Esophagus mucosa (tissue), 1 donor: ENCODE measurements at places on chromosomes 16 and 17.

- peak; percentile 45 for ATAC-seq
Measured at GRCh38 chr17:36761203-36761950, 160.0 kb downstream of the MRM1 start.

GRCh38 chr17:32123782-32124181 is 18.5 kb upstream of the RHOT1 start:
- ATAC-seq = no peak

DNA sequence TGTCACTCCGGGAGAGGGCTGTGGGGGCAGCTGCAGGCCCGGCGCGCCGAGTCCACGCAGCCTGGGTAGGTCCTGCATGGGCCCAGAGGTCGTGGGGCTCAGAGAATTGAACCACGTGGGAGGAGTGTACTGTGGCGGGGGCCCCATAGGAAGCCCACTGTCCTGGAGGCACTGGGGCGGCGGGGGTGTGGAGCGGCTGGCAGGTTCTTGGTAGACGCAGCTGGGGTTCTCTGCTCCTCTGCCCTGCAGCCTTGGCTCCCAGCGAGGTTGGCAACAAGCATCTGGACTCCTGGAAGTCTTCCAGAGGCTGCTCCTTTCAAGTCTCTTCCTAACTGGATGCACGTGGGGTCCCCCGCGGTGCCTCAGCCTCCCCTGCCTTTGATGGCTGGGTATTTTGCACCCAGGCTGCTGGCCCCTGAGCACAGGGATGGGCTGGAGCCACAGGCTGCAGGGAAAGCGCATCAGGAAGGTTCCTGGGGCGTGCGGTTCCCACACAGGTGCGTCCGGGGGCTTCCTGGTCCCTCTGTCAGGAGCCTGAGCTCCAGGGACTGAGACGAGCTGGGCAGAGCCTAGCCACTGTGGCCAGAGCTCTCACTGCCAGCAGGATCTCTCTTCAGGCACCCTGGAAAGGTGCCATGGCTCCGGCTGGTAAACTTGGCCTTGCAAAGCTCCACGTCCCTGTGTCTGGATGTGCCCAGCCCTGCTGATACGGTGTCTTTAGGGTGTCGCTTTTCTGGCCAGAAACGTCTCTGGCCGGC is 9.3 kb downstream of the KCTD5 start:
- ATAC-seq = no peak

GRCh38 chr17:62611292-62611691 is 16.2 kb upstream of the MRC2 start:
- no peak for ATAC-seq

GRCh38 chr17:80822700-80823410 is 168.8 kb upstream of the CHMP6 start:
- no peak for ATAC-seq

DNA sequence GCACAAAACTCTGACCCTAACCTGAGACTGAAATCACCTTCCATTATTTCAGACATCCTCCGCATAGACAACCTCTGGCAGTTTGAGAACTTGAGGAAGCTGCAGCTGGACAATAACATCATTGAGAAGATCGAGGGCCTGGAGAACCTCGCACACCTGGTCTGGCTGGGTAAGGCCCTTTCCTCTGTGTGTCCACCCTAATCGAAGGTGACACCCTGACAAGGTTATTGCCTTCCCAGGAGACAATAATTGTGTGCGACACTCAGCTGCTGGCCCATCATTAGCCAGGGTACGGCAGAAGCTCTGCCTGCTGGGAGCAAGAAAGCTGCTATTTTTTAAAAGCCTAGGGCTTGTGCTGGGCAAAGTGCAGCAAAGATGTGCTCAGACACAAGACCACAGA is 11.1 kb downstream of the DRC3 start:
- no peak for ATAC-seq

GRCh38 chr17:72440961-72441360 is 320.1 kb downstream of the SOX9 start:
- no peak for ATAC-seq

DNA sequence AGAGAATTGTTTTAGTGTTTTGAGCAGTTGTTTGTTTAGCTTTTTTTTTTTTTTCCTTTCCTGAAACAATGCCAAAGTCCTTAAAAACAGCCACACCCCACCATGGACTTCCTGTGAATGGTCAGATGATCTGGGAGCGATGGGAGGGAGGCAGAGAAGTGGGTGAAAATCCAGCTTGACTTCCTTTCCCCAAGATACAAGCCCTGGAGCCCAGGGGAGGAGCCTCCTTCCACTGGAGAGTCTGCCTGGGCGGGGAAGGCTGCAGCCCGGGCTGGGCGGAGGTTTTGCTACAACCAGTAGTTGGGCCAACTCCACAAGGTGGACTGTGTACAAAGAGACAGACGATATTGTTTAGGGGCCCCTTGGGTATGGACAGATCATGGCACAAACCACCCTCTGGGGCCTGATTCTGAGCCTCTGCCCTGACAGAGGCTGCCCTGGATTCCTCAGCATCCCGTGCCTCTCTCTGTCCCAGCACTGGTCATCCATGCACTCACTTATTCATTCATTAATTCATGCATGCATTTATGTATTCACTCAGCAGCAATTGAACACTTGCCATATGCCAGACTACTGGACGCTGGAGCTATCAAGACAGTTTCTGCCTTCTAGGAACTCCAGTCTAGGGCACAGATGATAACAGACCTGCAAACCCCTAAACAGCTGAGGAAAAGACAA is 29.8 kb downstream of the WSB1 start:
- peak; percentile 69 for ATAC-seq

DNA sequence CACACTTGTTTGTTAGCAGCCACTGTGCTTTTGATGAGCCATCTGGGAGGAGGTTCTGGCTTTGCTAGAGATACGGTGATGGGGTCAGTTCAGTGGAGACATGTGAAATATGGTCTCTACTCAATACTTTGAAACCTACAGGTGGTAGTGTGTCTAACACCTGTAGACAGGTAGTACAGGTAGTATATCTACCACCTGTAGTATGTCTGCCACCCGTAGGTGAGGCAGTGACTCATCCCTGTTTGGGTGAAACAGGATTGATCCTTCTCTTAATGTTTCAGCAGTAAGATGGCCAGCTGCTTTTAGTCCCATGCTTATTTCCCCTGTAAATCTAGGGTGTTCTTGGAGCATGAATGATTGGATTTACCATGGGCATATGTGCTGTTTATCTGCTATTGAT is 240.8 kb downstream of the SNX29 start:
- ATAC-seq = peak; percentile 84

DNA sequence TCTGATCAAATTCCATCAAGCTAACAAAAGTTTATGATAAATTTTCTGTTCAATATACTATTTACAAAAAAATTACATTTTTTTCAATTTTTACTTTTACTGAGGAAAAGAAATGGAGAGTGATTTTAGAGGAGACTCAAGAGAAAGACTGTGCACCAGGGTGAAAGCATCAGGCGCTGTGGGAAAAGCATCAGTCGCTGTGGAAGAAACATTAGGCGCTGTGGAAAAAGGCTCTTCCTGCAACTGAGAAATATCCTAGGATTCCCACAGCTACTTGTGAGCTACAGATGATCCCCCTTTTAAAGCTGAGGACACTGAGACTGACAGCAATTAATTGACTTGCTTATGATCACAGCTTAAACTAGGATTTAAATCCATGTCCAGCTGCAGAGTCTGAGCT is 4.9 kb downstream of the ANKFY1 start:
- ATAC-seq = no peak

- ATAC-seq = no peak
Measured at GRCh38 chr17:34582185-34582900, 3.0 kb downstream of the TMEM132E start.

DNA sequence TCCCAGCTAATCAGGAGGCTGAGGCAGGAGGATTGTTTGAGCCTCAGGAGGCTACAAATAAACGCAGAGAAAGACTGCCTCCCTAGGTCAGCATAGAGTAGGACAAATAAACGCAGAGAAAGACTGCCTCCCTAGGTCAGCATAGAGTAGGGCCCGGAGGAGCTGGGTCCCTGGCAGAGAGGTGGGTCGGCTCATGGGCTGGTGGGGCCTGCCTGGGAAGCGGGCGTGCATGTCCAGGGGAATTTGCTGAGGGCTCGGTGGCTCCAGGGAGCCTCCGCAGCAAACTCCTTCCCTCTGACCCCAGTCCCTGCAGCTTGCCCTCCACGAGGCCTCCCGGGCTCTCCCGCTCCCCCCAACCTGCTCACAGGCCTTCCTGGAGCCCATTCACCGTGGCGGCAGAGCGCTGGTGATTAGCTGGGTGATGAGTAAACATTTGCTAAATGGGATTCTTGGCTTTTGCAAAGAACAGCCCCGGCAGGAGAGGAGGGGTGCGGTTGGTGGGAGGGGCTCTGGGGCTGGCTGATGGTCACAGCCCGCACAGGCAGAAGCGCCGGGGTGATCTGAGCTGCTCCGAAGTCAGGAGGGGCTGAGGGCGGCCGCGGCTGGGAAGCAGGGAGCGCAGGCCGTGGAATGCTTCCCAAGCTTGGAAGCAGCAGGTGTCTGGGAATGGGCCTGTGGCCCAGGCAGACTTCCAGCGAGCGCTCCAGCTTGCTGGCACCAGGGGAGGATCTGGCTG is 93.1 kb downstream of the RTN4RL1 start:
- ATAC-seq = peak; percentile 54

- ATAC-seq = peak; percentile 44
Measured at GRCh38 chr17:49180303-49180702, 30.1 kb downstream of the GNGT2 start.

GRCh38 chr16:55576384-55576783 is 9.9 kb downstream of the CAPNS2 start:
- ATAC-seq = no peak

DNA sequence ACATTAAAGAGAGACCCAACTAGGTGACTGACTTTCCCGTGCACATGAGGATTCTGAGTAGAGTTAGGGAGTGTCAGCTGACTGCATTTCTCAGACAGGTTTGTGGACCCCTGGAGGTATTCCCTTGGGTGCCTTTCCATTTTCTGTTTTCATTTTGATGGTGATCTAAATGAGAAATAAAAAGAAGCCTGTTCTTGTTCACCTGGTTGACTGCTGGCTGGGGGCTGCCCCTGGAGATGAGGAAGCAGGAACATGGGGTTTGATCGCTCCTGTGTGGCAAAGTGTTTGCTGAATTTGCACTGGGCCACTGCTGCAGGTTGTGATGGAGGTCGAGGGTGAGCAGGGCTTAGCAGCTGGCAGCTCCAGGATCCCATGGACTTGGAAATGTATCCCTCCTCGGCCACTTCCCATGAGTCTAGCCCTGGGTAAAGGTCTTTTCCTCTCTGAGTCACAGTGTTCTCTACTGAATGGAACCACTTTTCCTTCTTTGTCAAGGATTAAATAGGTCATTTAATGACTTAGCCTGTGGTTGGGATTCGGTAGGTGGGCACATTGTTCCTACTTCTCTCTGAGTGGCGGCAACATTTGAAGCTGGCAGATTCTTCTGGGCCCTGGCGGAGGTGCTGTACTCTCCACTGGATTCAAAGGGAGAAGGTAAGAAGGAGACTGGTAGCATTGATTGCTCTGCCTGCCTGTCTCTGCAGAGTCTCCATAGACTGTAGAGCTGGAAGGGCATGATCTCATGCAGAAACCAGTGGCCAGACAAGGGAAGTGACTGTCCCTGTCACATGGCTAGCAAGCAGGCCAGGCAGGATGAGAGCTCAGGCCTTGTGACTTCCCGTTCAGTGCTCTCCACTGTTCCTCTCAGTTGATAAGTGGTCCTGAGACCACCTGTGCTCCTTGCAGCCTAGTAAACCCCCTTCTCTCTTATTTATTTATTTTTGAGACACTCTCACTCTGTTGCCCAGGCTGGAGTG is 17.9 kb downstream of the SNX29 start:
- ATAC-seq = peak; percentile 77
